Left hindlimb (tissue), 1 donor: ENCODE measurements at places on chromosomes 13 and 19.

DNA sequence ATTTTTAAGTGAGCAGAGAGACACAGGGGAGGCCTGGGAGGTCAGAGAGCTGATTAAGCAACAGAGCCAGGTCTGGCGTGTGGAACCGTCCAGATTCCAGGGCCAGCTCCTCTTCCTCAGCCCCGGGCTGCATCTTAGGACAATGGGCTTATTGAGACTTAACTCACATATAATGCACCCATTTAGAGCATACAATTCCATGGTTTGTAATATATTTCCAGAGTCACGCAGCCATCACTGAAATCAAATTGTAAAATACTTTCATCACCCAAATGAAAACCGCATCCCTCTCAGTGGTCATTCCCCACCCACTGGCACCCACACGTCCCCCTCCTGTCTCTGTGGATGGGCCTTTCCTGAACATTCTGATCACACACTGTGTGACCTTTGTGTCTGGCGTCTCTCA, 2.1 kb upstream of the HMG20B start:
- DNase-seq, result no peak

DNA sequence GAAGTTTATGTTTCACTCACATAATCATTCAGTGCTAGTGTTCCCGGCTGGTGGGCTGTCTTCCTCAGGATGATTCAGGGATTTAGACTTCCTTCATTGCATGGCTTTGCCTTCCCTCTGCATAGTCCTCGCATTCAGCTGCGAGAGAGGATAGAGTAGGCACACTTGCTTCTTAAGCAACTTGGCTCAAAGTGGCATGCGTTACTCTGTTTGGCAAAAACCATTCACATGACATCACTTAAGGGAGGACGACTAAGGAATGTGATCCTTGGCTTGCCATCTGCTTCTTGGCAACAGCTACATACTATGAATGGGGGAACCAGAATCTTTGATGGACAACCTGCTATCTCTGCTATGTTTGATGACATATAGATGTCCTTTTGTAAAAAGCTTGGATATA, 359.3 kb downstream of the TDRD3 start:
- no peak for DNase-seq

DNA sequence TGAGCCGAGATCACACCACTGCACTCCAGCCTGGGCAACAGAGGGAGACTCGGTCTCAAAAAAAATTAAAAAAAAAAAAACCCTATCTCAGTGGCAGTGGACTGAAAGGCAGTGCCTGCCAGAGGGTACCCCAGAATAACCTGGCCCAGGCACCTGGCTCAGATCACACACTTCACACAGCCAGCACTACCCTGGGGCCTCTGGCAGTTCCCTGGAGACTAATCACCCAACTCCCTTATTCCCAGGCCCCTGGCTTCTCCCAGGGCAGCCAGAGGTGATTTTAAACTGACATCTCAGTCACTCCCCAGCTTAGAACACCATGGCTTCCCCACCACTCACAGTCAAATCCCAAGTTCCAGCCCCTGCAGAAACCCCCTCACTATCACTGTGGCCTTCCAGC, 3.5 kb upstream of the SLC27A5 start:
- DNase-seq, result no peak

DNA sequence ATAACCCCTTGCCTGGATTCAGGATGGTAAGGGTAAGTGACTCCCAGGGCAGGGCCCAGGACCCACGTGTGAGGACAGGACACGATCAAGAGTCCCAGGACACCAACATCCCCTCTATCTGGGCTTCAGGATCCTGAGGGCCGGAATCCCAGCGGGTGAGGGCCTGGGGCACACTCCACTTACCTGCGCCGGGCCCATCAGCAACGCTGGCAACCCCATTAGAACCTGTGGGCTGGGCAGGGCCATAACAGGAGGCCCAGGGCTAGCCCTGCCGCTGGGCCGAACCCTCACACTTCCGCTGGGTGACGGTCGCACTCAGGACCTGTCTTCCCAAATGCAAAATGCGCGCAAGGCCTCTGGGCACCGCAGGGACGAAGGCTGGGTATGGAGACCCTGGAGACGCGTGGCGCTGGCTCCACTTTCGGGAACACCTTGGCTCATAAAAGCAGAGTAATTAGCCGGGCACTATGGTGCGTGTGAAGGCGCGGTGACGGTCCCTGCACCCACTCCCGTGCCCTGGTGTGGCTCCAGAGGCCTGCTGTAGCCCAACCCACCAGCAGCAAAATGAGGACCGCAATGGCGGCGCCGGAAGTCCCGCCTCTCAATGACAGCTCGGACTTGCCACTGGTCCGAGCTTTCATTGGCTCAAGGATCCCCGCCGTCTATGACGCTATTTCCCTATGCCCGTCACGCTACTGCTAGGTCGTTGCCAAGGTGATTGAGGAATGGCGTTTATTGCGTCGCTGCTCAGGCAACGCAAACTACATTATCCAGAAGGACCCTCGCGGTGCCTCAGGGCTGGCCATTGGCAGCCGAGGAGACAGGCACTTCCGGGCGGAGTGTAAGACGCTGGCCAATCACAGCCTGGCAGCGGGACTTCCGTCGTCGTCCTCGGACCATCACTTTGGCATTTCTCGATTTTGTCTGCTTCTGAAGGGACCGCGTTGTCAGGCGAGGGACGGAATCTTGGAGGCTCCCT, at the start of gene ZNF132:
Gene ZNF132 (minus strand): TSS at position 578 of the 979 bp plus-strand sequence. CDS start 332 bp downstream, at position 246.
- DNase-seq, result peak; percentile 98

- no peak for DNase-seq
Observed at GRCh38 chr13:59201841-59202240, 961.9 kb downstream of the DIAPH3 start.

DNA sequence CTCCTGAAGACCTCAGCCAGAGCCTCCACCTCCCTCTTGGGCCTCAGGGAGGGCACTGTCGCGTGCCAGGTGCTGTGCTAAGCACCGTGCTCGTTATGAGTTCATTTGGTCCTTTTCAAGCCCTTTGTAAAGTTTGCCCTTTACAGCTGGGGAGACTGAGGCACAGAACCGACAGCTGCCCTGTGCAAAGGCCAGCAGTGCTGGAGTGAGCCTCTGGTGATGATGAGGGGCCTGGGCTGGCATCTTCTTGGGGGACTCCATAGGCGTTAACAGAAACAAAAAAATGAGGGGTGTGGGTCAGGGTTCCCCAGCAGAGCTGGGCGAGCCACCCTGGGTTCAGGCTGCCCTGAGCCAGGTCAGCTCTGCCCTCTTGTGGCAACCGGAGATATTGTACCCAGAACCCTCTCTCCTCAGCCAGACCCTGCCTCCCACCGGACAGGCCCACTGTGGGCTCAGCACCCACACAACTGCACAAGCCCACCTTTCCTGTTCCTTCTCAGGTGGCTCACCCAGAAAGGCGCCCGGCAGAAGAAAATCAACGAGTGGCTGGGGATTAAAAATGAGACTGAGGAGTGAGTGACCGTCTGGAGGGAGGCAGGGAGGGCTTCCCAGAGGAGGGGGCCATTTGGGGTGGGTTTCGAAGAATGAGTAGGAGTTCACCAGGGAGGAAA, 5.5 kb upstream of the IFI30 start:
- DNase-seq, result no peak

DNA sequence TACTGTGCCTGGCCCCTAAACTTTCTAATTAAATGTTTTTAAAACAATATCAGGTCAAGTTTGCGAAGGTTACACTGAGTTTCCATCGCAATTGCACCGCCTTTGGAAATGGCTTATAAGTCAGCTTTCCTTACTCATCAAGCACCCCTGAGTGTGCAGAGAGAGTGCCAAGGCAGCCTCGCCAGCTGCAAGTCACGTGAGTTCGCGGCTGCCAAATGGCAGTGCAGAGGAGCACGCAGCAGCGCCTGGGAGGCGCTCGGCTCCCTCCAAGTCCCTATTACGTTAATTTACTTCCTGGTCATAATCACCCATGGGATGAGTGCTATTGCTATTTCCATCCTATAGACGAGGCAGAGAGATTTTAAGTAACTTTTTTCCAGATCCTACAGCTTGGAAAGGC, 319.6 kb downstream of the TEX29 start:
- DNase-seq, result peak; percentile 53

DNA sequence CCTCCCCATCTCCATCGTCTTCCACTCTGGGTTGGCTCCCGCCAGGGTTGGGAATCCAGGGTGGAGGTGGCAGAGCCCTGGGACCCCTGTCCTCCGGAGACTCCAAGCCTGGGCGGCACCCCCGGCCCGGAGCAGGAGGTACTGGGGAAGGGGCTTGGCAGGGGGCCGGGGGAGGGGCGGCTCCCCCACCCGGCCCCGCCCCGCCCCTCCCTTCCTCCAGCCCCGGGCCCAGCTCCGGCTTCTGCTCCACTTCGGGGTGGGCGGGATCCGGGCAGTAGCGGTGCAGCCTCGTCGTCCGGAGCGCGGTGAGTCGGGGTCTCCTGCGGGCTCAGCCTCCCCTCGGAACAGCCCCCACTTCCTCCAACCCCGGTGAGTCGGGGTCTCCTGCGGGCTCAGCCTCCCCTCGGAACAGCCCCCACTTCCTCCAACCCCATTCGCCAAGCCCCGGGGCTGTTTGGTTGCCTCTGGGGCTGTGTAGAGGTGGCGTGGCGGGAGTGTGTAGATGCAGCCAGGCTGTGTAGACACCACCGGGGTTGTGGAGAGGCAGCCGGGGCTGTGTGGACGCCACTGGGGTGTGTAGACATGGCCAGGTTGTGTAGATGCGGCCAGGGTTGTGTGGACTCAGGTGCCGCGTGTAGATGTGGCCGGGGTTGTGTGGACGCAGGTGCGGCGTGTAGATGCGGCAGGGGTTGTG, at the start of gene TMPRSS9:
Gene TMPRSS9 (plus strand): TSS at position 274 of the 694 bp plus-strand sequence. CDS start 29,521 bp downstream, outside the sequence.
- no peak for DNase-seq

DNA sequence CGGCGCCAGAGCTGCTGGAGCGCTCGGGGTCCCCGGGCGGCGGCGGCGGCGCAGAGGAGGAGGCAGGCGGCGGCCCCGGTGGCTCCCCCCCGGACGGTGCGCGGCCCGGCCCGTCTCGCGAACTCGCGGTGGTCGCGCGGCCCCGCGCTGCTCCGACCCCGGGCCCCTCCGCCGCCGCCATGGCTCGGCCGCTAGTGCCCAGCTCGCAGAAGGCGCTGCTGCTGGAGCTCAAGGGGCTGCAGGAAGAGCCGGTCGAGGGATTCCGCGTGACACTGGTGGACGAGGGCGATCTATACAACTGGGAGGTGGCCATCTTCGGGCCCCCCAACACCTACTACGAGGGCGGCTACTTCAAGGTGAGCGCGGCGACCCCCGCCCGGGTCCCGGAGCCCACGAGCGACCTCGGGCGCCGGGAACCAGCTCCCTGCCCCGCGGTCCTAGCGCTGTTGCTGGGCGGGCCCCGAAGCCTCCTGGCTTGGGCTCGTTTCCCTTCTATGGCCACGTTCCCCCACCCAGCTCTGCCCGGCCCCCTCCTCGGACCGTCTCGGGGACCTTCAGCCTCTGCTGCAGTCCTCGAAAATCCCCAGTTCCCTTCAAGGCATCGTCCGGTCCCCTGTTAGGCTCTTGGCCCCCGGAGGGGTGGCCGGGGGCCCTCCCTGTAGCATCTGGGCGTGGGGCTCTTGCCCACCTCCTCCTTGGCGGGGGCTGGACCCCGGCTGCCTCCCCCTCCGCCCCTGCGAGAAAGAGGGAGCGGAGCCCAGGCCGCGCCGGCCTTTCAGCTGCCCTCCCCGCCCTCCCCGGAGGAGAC, at the start of gene CDC34:
Gene CDC34 (plus strand): TSS at position 8 of the 808 bp plus-strand sequence. CDS start 172 bp downstream, at position 180.
- no peak for DNase-seq

DNA sequence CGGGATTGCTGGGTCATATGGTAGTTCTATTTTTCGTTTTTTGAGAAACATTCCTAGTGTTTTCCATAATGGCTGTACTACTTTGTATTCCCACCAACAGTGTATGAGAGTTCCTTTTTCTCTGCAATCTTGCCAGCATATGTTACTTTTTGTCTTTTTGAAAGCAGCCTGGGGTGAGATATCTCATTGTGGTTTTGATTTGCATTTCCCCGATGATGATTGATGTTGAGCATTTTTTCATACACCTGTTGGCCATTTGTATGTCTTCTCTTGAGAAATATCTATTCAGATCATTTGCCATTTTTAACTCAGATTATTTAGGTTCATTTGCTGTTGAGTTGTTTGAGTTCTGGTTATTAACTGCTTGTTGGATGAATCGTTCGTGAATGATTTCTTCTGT, 18.5 kb upstream of the ATP12A start:
- DNase-seq, result no peak

DNA sequence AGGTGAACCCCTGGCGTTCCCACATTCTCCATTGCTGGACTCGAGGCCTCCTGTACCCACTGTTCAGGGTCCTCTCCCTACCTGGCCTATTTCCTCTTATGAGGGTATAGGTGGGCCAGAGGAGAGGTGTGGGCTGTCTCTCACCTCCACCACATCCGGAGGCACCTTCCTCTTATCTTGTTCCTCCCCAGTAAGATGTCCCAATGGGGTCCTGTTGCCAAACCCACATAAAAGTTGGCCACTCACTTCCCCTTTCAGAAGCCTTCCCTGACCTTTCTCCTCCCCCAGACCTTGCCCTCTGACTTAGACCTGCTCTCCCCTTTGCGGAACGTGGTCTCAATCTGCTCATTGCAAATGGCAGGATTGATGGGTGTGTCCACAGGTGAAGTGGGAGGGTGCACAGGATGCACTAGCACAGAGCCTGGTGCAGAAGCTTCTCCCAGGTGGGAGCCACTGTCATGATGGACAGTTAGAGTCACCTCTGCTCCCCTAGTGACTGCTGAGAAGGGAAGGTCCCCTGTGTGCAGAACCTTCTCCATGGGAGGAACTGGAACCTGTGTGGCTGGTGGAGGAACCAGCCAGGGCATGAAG, 1.3 kb downstream of the CYP4F3 start:
- no peak for DNase-seq

DNA sequence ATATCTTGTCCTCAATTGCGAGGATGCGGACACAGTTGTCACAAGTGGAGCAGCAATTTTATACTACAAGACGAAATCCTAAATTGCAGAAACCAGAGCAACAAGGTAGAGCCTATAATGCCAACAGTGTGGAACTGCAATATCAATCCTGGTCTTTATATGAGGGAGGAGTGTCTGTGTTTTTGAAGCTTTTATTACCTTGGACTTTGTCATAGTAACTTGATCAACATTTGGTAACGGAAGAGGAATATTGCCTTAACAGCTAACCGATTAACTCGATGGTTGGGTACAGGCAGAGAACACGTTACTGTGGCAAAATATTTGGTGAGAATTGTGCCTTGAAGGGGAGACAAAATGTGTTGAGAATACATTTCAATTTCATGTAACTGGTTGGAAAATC, 661.5 kb downstream of the FGF9 start:
- no peak for DNase-seq

- DNase-seq, result no peak
Observed at GRCh38 chr13:101828119-101828518, 375.6 kb downstream of the ITGBL1 start.

DNA sequence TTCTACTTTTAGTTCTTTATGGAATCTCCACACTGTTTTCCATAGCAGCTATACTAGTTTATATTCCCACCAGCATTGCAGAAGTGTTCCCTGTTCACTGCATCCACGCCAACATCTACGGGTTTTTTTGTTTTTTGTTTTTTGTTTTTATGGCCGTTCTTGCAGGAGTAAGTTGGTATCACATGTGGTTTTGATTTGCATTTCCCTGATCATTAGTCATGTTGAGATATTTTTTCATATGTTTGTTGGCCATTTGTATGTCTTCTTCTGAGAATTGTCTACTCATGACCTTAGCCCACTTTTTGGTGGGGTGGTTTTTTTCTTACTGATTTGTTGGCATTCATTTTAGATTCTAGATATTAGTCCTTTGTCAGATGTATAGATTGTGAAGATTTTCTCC, 89.7 kb downstream of the FRY start:
- no peak for DNase-seq

- no peak for DNase-seq
Observed at GRCh38 chr13:46594374-46595078, 41.6 kb downstream of the LRCH1 start.

GRCh38 chr13:49421391-49421790, 22.5 kb downstream of the CAB39L start:
- no peak for DNase-seq

GRCh38 chr13:43005460-43006236, 13.6 kb upstream of the EPSTI1 start:
- DNase-seq, result no peak

- peak; percentile 79 for DNase-seq
Observed at GRCh38 chr13:26051657-26052311, at the start of gene SHISA2. TSS of gene SHISA2 (minus strand) at chr13:26052016. CDS start at chr13:26050975, 1,041 bp downstream.
